NCI-H1105 treated with DMSO at 0.1 percent for 48 hours (cell line): ENCODE measurements at places on chromosomes 4 and X.

GRCh38 chr4:142567199-142567598 lies 278.9 kb downstream of the INPP4B start:
- DNase-seq = no peak

DNA sequence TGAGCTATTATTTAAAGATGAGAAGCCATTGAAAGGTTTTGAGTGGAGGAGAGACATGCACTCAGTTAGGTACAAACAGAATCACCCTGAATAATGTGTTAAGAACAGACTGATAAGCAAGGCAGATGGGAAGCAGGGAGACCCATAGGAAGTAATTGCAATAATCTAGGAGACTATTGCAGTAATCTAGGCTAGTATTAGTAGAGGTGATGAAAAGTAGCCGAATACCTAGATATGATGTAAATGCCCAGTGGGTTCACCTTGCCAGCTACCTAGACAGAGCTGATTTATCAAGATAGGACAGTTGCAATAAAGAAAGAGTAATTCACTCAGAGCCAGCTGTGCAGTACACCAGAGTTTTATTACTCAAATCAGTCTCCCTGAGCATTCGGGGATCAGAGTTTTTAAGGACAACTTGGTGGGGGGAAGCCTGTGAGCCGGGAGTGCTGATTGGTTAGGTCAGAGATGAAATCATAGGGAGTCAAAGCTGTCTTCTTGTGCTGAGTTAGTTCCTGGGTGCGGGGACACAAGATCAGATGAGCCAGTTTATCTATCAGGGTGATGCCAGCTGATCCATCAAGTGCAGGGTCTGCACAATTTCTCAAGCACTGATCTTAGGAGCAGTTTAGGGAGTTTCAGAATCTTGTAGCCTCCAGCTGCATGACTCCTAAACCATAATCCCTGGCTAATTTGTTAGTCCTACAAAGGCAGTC lies 427.5 kb downstream of the RPA4 start:
- no peak for DNase-seq

GRCh38 chrX:20633451-20633850 lies 366.7 kb upstream of the RPS6KA3 start:
- DNase-seq = no peak

DNA sequence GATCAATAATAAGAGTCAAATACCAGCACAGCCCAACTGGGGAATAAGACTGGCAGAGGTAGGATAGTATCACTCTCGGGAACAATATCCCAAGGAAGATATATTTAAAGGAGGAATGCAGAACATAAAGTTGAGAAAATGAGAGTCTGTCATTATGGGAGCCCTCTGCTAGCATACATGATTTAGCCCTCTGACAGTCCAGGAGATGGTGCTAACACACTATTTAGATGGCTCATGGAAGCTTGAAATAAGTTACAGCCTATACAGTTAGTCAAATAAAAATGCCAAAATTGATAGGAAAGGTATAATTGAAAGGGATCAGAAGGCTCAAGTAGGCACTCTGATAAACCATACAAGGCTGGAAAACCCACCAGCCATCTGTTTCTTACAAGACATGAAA lies 201.0 kb upstream of the NEIL3 start:
- no peak for DNase-seq

- no peak for DNase-seq
These were observed 879.2 kb upstream of the IGFBP7 start for GRCh38 chr4:57989430-57989829.

GRCh38 chr4:147830987-147831386 lies 99.1 kb downstream of the ARHGAP10 start:
- DNase-seq = no peak

- DNase-seq = no peak
These were observed 64.1 kb downstream of the TMA16 start for GRCh38 chr4:163558539-163559044.

DNA sequence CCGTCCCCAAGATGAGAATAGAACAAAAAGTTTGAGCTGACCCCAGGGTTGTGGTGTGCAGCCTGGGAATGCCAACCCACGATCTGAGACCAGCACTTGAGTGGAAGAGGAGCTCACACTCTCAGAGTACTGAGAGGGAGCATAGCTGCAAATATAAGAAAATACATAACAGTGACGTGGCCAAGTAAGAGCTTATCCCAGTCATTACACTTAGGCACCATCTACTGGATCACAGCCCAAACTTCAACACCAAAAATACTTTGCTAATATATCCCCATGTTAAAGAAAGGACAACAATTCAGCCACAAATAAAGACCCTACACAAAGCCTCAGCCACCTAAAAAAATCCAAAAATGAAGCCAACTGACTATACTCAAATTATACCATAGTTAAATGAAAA lies 33.3 kb upstream of the CXCL6 start:
- DNase-seq = no peak

DNA sequence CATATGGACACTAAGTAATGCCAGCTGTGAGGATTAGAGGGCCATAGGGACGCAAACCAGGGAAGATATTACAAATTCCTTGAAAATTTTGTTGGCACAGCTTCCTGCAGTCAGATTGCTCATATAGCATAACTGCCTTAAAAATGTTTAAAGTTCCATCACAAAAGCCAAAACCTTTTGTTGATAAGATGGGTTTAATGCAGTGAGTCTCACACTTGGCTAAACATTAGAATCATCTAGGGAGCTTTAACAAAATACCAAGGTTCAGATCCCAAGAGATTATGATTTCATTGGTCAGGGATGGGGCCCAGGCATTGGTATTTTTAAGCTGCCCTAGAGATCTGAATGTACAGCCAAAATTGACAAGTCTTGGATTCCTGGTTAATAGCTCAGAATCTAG lies 376.5 kb upstream of the MAD2L1 start:
- no peak for DNase-seq

DNA sequence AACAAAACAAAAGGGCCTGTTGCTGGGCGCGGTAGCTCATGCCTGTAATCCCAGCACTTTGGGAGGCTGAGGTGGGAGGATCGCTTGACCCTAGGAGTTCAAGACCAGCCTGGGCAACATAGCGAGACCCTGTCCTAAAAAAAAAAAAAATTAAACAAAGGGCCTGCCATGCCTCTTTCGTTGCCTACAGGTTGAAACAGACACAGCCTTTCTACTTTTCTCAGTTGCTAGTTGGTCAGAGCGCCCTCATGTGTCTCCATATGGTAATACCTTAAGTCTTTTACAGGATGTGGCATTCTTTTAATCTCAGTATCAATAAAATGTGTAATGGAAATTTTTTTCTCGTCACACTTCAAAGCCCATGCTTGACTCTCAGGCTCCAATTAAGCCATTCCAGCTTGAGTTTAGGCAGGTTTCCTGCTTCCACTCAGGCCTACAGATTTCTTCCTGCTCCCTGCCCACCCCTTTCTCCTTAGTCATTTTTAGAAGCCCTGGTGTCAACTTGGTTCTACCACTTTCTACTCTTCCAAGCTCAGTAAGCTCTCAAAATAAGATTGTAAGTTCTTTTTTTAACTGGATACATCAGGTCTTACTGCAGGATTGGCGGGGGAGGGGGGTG lies 4.6 kb upstream of the SOWAHD start:
- DNase-seq = peak; percentile 23

DNA sequence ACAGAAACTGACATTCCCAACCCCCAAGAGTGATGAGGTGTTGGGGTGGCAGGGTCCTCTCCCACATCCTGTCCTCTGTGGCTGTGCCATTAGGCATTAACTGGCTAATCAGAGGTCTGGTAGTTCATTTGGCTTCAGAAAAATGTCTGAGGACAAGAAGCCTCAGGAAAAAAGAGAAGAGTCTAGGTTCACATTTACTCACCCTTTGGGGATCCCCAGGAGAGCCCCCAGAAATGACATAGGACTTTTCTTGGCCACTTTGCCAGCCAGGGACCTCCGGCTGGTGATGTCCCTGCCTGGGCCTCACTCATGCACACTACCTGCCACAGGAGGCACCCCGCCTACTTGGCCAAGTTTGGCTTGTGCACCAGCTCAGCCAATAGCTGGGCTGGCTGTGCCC lies 173.0 kb downstream of the RBM46 start:
- DNase-seq = no peak

- DNase-seq = no peak
These were observed 372.4 kb upstream of the SLC7A11 start for GRCh38 chr4:138614398-138615142.

GRCh38 chr4:172707622-172708021 lies 461.0 kb upstream of the GALNT7 start:
- DNase-seq = peak; percentile 87

DNA sequence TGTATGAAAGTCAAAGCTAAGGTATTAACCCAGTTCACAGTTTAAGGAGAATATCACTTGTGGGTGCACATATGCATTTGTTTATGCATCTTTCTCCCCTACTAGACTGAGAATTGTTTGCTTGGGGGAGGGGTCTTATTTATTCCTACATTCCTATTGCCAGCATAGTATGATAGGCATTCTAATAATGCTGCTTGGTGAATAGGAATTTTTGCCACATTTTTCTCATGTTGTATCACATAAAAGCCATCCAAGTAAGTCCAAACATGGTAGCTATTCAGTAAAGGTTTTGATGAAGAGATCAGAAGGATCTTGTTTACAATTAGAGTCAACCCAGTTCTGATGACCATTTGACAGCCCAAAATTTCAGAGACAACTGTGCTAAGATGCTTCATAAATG lies 48.6 kb downstream of the ASB9 start:
- DNase-seq = no peak

GRCh38 chrX:2855761-2856160 lies 27.0 kb downstream of the GYG2 start:
- DNase-seq = no peak

DNA sequence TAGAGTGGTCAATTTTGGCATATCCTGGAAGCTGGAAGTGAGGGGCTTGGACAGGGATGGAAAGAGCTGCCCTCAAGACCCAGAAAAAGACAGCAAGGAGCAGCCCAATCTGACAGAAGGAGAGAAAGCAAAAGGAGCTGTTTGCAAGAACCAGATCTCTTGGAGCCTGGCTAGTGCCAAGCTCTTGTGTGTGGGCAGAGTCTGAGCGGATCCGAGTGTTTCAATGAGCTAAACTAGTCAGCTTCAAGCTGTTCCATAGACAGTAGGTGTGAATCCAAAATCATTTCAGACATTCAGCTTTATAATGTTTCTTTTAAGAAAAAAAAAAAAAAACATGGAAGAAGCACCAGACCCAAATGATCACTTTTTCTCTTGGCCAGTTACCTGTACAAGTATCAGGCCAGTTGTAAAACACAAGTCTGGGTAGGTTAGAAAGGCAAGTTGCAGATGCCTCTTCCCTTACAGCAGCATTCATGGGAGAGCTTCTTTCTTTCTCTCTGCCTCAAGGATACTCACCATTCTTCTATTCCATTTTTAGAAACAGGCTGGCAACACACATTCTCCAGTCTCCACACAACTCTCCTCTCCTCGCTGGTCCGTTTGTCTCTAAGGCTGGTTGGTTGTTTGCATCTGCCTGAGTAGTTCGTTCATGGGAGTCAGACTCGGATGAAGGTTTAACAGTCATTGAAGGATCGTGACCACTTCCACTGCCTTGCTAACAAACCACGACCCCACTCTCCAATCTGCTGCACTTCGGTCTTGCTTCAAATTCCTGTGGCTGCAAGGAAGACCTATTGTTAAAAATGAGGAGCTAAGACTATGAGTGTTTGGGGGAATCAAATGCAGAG lies 105.2 kb upstream of the GATB start:
- DNase-seq = no peak

- DNase-seq = no peak
These were observed 8.0 kb downstream of the RADX start for GRCh38 chrX:106619797-106620196.

DNA sequence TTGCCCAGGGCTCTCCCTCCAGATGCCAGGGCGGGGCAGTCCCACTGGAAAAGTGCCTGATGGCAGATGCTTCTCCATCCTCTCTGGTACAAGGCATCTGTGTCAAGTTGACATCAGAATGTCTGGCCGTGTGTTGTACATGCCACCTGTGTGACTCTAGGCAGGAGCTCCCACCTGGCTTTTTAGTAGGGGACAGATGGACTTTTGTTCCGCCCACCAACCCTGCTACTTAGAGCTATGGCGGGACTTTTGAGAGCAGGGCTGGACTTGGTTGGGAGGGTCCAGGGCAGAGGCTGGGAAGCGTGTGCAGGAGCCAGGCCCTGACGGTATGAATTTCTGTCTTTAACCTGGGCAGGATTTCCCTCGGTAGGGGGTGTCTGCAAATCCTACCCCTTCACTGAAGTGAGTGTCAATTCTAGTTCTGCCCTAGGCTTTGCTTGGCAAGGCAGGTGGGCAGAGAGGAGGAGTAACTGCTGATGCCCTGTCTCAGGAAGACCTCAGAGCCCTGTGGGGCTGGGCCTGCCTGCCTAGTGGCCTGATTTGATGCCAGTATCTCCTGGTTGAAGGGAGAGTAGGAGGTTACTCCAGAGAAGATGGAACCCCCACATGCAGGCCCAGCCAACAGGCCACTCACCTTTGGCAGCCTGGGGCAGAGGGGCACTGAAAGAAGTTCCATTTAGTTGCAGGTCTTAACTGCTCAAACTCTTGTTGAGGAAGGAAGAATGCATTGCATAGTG lies 99.1 kb downstream of the PJA1 start:
- no peak for DNase-seq

DNA sequence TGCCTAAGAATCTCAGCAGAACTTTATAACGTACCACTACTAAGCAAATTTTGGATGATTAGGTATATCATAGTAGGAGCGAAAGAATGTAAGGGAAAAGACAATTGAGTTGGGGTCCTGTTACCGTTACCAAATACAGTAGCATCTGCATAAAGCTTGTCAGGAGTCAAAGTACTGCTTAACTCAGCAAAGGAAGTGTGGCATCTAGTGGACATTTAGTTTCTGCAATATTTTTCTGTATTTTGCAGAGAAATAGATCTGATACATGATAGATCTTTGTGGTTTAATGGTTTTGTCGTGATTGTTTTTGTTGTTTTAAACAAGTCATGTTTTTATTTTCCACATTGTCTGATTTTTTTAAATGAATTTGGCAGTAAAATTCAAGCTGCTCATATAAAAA lies 81.0 kb upstream of the SMARCAD1 start:
- DNase-seq = no peak

DNA sequence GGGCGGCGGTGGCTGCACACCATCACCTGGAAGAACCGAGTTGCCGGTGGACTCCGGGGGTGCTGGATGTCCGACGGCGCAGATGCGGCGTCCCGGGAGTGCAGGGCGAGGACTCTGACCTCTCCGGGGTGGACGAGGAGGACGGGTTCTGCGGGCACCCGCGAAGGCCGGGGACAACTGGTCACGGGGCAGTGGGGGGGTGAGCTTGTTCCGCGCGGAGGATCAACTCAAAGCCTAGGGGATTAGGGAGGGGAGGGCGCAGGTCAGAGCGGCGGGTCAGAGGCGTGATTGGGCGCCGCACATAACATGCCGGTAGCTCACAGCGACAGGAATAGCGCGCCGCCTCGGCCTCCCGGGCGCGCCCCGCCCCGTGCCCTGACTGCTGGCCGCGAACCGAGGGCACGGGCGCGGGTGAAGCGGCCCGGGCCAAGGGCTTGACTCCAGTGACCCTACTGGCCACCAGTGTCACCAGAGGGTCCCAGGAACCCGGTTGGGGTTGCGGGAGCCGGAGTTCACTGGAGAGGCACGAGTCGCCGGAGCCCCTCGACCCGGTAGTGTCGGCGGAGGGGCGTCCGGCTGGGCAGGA lies at the start of gene KLHL34:
KLHL34 (minus strand) TSS at position 179 of the 586 bp plus-strand sequence. CDS start 542 bp downstream, outside the sequence.
- no peak for DNase-seq

GRCh38 chrX:148500423-148501385 lies at the start of gene AFF2:
Gene AFF2 (plus strand): TSS chrX:148500617. CDS start chrX:148501098, 481 bp downstream.
- peak; percentile 86 for DNase-seq

- no peak for DNase-seq
These were observed 13.0 kb downstream of the ZNF330 start for GRCh38 chr4:141233673-141234072.

GRCh38 chr4:79576429-79576753 lies 168.4 kb upstream of the GK2 start:
- DNase-seq = peak; percentile 37

- peak; percentile 66 for DNase-seq
These were observed 157.3 kb upstream of the TET2 start for GRCh38 chr4:104989371-104989770.

GRCh38 chr4:42396752-42397634 lies at the start of gene SHISA3:
Gene SHISA3 (plus strand): TSS chr4:42397488. CDS start chr4:42398057, 569 bp downstream.
- no peak for DNase-seq
